ENCODE measurements at places on chromosomes 6 and 20. TPM values are rescaled to one million over a fixed set of nuclear protein-coding genes. Genes with fewer than 3 reads are reported as not detected.

MLN gene
- not detected for total RNA-seq

ZNF334 gene
- total RNA-seq: 1.2 TPM

HLA-A gene
- 268 TPM for total RNA-seq

AAR2 gene
- total RNA-seq: 14.7 TPM

DNA sequence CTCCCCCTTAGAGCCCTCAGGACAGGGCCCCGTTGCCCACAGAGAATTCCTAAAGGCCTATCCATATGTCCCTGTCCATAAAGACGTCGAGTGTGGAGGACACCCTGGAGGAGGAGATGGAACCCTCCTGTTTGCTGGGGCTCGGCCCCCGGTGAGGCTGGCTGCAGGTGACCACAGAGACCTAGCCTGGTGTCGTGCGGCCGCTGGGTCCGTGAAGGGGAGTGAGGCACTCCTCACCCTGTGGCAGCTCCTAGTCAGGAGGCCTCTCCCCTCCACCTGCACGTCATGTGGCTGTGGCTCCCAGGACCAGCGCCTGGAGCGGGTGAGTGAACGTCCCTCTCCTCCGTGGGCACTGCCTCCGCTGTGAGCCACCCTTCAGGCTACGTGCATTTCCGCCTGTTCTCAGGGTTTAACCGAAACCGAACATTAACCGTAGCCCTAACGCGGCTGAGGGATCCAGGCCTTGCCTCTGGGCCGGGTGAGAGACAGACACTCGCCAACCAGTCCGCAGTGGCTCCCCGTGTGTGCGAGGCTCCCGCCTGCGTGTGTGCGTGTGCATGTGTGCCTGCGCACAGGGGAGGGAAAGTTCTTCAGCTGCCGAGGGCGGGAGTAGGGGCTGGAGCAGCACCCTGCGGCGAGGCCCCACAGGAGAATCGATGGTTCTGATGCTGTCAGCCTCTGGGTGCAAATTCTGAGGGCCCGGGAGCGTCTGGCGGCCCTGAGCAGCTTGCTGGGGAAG is 5.9 kb upstream of the TCEA2 start:
- DNase-seq: no peak

DNA sequence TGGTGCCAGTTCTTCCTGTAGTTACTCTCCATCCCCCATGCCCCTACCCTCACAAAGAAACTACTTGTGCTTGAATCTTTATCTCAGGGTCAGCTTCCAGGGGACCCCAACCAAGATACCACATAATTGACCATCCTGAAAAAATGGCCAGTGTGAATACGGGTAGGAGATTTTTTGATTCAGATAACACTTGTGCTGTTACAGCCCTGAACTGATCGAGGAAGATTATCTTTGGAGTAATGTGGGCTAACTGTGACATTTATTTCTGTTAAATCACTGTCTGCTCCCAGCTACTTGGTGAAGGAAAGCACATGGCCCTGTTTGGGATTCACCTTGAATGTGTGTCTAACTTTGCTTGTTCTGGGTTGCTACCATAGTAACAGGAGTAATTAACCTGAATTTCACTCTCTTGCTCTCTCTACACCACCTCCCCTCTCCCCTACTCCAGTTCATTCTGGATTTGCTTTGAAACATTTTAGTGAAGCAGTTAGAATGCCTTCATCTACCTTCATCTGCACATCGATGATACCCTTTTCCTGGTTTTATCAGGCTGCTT is 219.6 kb upstream of the CHD6 start:
- DNase-seq: no peak

DNA sequence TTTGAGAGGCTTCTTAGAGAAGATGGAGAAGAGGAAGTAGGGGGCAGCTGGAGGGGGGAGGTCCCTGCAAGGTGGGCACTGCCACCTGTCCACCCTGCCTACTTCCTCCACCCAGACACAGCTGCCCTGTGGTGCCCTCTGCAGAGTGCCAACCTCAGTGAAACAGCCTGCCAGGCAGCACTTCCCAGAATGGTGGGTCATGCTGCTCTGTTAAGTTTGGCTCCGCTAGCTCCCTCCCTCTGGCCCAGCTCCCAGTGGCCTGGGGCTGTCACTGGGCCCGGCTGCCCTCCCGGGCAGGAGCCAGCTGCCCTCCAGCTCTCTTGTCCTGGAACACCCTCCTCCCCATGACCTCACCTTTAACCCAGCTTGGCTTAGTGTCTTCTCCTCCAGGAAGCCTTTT is 5.1 kb upstream of the EPB41L1 start:
- DNase-seq: peak; percentile 87

DNA sequence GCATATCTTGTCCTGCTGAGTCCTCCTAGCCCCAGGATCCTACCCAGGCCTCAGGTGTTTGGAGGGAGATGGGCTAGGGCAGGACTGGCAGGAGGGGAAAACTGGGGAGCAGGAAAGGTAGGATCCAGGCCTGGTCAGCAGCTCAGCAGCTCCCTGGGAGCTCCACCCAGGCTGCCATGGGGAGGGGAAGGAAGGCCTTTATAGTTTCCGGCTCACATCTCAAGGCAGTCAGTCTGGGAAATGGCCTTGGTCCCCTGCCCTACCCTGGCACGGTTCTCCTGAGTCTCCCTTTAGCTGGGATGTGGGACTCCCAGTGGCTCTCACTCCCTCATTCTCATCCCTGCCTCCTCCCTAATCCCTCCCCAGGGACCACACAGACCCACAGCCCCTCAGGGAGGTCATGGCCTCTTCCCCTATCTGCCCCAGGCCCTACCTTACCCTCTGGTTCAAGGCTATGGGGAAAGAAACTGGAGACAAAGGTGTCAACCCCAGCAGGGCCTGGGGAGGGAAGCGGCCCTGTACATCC is 1.6 kb downstream of the SLC44A4 start:
- no peak for DNase-seq

GRCh38 chr6:24429146-24429545 is 26.4 kb downstream of the MRS2 start:
- DNase-seq: no peak

GRCh38 chr6:69846770-69847491 is 19.4 kb upstream of the COL19A1 start:
- no peak for DNase-seq

DNA sequence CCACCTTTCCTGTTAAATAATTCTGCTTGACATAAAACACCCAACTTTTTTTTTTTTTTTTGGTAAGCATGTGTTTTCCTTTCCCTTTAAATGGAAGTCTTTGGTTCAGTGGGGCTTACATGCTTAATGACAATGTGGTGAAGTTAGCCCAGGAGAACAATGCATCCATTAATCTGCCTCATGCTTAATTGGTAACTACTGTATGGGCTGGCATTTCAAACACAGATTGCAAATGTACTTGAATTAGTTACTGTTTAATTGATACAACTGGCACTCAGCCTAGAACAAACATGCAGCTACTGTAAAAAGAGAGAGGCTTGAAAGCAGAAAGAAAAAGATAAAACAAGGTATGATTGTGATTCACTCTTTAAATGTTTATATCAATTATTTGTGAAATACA is 483.6 kb upstream of the NOX3 start:
- no peak for DNase-seq

GRCh38 chr20:949717-950116 is 33.6 kb upstream of the ANGPT4 start:
- DNase-seq: peak; percentile 35

- no peak for DNase-seq
These were observed 218.6 kb upstream of the PMEPA1 start for GRCh38 chr20:57928181-57928967.

GRCh38 chr6:137736048-137736818 is 130.8 kb upstream of the TNFAIP3 start:
- no peak for DNase-seq

DNA sequence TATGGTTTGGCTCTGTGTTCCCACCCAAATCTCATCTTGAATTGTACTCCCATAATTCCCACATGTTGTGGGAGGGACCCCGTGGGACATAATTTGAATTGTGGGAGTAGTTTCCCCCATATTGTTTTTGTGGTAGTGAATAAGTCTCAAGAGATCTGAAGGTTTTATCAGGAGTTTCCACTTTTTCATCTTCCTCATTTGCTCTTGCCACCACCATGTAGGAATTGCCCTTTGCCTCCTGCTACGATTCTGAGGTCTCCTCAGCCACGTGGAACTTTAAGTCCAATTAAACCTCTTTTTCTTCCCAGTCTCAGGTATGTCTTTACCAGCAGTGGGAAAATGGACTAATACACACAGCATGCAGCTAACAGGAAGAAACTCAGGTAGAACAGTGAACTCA is 108.8 kb upstream of the BCLAF1 start:
- no peak for DNase-seq

DNA sequence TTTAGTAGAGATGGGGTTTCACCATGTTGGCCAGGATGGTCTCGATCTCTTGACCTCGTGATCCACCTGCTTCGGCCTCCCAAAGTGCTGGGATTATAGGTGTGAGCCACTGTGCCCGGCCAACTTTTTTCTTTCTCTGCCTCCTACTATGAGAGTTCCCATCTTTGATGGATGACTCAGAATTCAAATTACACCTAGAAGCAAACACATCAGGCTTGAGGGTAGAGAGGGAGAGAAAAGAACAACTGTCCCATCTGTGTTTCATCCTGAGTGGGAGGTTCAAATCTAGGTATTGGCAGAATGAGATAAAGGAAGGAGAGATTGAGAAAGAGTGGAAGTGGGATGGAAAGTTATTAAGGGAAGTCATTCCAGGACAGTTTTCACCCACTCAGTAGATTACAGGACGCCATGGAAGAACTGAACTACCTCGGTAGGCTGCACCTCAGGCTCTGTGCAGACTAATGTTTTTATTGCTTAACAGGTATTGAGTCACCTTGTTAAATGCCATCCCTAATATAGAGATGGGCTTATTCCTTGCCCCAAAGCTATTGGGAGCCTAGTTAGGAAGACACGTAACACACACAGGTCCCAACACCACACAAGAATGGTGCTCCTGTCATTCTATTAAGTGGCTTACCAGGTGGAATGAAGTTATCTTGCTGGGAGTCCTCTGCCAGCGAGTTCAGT is 275.7 kb downstream of the SOX4 start:
- DNase-seq: no peak

- no peak for DNase-seq
These were observed 81.4 kb upstream of the DUSP22 start for GRCh38 chr6:210778-211374.

GRCh38 chr20:36121981-36122930 is 32.3 kb upstream of the EPB41L1 start:
- no peak for DNase-seq

GRCh38 chr20:40467067-40467466 is 222.0 kb downstream of the MAFB start:
- DNase-seq: no peak

DNA sequence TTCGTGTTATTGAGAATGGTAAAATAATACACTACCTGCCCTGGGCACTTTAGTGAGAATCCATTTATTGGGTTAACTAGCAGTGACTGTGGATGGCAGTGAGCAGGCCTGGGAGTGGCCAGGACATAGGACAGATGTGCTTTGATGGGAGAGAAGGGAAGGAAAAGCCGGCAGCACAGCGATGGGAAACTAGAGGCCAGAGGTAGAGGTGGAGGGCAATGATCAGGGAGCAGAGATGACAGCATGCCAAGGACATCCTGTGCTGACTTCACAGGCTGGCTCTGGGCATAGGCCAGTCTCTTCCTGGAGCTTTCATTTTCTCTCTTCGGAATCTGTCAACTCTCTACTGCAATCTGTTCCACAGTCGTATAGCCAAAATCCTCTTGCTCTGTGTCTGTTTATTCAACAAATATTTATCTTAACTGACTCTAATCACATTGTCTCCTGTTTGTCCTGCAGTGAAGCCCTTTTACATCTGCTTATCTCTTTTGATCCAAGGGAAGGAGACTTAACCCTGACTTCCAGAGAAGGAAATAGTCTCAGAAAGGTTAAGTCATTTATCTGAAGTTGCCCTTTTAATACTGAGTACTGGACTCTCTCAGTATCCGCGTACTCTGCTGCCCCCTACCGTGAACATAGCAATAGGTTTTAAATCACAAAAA is 18.4 kb upstream of the MMP24 start:
- DNase-seq: peak; percentile 85

GRCh38 chr6:105786449-105786848 is 299.7 kb upstream of the PRDM1 start:
- DNase-seq: no peak

DNA sequence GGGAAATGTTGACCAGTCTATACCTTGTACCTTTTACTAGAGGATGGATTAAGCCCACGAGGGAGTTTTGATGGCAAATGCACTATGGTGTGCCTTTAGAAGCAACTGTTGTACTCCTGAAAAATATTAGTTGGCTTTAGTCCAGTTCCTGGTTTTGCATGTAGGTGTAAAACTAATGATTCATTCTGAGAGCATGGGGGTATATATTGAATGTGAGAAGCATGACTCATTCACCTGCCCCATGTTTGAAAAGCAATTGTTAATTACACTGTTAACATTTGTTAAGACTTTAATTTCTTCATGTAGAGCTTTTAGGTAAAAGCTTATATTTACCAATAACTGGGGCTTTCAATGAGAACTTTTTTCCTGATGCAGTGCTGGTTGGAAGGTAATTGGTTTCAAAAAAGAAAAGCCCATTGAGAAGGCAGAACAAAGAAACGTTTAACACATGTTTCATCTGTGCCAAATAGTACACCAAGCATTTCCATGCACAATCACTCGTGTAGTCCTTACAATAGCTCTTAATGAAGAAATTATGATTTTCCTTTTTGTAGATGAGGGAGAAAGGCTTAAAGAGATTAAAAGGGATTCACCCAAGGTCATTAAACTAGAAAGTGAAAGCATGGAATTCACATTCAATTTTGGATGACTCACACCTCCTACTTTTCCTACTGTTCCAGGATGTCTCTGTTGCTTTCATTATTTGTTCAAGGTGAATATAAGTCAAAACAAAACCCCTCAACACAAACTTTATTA is 134.1 kb downstream of the CCDC170 start:
- DNase-seq: no peak

DNA sequence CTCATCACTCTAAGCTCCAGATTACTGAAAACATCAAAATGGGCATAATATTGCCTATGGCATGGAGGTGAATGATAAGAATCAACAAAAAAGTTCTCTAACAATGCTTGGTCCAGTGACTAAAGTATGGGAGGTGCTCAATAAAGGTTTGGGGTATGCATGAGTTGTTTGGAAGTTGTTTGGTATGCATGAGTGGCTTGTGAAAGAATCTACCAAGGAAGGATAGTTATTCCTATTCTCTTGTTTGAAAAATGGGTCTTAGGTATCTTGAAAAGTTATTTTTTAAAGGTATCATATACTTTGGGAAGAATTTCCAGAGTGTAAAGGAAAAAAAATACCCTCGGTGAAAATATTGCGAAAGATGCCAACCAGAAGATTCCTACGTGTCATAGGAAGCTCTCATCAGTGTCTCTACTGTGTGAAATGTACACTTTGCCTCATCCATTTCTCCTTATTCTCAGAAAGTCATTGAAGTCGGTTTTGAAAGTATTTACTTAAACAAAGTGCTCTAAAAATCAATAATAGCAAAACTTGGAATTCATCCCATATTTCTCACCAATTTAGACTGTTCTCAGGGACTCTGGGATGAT is 449.8 kb downstream of the ADGRB3 start:
- DNase-seq: no peak

GRCh38 chr6:130865793-130866192 is 38.6 kb downstream of the SMLR1 start:
- no peak for DNase-seq

- no peak for DNase-seq
These were observed 475 bp upstream of the TMEM181 start for GRCh38 chr6:158559338-158559894.
